ENCODE measurements at places on chromosomes 1 and 21.

- no peak for DNase-seq
Measured at GRCh38 chr1:64474665-64475439, 4.9 kb downstream of the CACHD1 start.

DNA sequence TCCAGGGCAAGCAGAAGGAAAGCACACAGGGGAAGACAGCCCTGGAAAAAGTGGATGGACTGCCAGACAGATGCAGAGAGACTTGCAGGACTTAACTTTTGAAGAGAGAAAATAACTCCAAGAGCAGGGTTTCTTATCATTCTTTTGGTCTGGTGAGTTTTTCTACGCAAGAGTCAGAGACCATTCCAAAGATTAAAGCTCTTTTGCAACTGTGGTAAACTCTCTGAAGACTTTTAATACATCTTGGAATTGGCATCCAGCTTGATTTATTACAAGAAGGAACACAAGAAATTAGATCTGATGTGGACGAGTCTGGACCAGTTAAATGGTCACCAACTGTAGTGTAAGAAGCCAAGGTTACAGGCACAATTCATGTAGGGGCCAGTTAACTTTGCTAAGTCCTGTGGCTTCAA, 153.4 kb downstream of the SIPA1L2 start:
- DNase-seq: no peak

- DNase-seq: no peak
Measured at GRCh38 chr1:108193333-108193732, 6.8 kb downstream of the SLC25A24 start.

- peak; percentile 61 for DNase-seq
Measured at GRCh38 chr1:78045926-78046778, at the start of gene GIPC2. Gene GIPC2 (plus strand): TSS chr1:78045966. CDS start chr1:78046095, 129 bp downstream.

DNA sequence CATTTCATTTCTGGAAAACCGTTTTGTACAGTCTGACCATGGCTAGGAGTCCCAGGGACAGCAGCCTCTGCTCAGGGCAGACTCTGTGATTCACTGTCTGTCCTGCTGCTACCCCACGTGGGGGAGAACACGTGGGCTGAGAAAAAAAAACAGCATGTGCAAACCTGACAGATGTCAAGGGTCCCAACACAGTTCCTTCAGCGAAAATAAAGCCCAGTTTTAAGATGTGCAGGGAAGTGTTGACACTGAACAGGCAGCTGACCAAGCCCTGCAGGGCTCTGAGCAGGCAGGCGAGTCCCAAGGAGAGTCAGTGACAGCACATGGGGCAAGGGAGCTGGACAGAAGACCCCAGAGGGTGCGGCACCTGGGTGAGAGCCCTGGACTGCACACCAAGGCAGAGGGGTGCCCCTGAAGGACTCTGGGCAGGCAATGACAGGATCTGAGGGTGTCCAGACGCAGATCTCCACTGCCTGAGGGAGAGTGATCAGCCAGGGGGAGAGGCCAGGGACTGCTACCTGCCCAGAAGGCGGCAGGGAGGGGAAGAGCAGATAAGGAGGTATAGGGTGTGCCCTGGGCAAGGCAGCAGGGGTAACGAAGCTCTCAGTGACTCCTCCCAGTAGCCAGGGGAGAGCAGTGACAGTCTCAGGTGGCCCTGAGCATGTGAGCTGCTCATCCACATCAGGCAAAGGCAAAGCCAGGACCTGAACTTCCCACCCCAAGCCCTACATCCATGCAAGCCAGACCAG, 5.1 kb upstream of the SPATC1L start:
- DNase-seq: no peak

GRCh38 chr21:46431884-46432488, 26.7 kb upstream of the DIP2A start:
- DNase-seq: peak; percentile 42

Data from kidney (tissue), 22 donors.